ENCODE measurements at places on chromosomes 13 and 19.

DNA sequence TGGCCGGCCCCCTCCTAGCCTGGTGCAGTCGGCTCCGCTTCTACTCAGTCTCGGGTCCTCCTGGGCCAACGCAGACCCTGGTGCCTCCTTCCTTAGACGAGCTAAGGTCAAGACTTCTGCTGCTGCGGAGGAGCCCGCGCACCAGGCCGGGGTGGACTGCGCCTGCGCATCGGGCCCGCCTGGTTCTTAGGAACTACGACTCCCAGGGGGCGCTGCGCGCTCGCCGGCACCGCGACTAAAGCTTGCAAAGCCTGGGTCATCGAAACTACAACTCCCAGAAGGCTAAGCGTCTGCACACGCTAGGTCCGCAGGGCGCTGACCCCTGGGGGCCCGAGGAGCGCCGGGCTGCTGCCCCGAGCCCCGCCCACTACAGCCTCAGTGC is at the start of gene ZNF835:
TSS of gene ZNF835 (minus strand) at position 145 of the 382 bp plus-strand sequence. CDS start 6,559 bp downstream, outside the sequence.
- no peak for DNase-seq

DNA sequence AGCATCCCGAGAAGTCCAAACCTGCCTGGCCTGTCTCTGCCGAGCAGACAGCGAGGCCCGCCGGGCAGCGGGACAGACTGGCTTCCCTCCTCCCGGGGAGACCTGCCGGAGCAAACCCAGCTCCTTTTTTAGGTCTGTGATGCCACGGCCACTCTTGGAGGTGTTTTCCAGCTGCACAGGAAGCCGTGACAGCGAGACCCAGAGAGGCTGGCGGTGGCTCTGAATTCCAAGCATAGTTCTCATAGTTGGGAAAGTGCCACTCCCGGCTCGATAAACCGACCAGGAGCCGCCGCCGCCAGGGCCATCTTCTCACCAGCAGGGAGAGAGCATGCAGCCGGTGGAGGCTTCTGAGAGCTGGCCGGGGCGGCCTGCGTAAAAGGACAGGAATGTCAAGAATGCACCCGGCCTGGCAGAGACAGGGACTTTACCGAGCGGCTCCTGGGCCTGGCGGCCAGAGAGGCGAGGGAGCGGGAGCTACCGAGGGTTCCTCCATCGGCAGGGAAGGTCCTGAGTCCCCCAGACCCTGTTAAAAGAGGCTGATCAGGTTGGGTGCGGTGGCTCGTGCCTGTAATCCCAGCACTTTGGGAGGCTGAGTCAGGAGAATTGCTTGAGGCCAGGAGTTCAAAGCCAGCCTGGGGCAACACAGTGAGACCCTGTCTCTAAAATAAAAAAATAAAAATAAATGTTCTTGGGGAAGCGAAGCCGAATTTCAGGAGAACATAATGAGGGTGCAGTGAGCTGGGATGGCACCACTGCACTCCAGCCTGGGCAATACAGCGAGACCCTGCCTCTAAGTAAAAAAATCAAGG is 64.9 kb downstream of the GADD45B start:
- peak; percentile 100 for DNase-seq

DNA sequence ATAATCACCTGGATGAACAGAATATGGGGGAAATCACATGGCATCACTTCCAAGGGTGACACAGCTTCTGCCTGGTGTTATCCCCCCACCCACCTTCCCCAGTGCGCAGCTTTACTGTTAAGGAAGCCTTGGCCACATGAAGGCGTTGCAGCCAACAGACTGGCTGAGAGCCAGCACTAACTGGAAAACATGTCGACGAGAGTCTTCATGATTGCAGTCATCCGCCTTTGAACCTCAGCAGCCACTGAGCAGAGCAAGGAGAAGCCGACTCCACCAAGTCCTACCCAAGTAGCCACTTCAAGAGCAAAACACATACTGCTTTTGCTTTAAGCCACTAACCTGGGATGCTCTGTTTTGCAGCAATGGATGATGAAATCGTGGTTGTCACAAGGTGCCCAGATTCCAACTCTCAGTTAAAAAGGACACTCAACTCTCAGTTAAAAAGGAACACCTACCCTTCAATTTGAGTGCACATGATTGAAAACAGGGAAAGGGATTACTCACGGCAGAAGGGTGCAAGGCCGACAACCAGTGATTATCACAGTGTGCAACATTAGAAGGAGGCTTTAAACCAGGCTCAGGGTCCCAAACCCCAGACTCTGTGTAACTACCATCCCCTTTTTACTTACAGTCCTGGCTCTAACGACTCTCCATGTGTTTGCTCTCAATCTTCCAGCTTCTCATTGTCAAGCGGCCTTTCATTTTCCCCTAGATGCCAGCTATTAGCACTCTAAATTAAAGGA is 149.1 kb downstream of the KLF12 start:
- DNase-seq = peak; percentile 12

- no peak for DNase-seq
Measured at GRCh38 chr19:18878858-18879578, 16.9 kb downstream of the CERS1 start.

DNA sequence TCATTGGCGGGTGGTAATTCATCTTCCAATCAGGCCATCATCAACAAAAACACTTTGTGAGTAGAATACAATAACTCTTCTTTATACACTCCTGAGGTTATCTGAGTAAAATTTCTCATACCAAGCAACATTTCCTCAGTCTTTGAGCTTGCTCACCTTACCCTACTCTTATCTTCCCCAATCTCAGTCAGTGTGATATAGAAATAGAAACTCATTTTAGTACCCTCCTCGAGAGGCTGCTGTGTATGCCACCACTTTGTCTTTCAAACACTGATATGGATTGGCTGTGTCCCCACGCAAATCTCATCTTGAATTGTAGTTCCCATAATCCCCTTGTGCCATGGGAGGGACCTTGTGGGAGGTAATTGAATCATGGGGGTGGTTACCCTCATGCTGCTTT is 209.7 kb downstream of the RBM26 start:
- DNase-seq = no peak

DNA sequence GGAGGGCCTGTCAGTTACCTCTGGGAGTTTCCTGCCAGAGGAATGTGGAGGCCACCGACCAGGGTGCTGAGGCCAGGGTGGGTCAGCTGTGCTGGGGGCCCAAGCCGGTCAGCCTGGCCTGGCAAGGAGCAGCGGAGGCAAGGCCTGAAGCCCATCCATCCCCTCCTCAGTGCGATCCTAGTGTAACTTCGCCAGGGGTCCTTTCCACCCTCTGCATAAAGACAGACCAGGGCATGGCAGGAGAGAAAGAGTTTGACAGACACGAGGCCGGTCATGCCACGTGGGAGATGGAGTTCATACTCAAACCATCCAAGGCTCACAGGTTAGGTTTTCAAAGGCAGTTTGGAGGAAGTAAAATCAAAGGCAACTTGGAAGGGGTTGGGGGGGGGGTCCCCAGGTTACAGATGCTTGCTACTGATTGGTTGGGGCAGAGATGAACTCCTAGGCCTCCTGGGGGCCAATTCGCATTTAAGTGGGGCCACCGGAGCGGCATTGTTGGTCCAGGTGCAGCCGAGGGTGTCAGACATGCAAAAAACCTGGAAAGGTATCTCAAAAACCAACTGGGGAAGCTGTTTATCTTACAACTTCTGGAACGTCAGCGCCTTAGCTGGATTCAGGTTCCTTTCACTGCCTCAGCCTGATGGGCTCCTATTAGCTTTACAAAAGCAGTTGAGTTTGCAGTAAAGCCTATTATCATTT is 36.8 kb upstream of the DPRX start:
- no peak for DNase-seq
